Osteocyte (in vitro differentiated cells): ENCODE measurements at places on chromosomes 12 and 14. TPM values are rescaled to one million over a fixed set of nuclear protein-coding genes. Genes with fewer than 3 reads are reported as not detected.

Gene SDR9C7
- not detected in 2 replicates for total RNA-seq

DNA sequence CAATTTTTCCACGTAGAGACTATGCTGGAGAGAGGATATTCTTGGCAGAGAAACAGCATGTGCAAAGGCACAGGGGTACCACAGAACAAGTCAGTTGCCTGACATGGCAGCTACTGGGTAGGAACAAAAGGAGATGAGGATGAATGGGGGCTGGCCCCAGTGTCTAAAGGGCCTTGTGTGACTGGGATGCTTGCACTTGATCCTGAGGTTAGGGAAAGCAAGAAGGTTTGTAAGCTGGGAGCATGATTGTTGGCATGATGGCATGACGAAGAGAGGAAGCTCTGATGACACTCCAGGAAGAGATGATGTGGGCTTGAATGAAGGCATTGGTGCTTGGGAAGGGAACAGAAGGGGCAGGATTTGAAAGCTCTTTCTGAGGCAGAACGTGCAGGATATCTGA, 139.1 kb downstream of the ZFP36L1 start:
- H3K36me3 ChIP-seq = no peaks in the 10 kb centered on the region
- DNase-seq = peak; percentile 42
- no peak overlapping the region for H3K4me3 ChIP-seq

DNA sequence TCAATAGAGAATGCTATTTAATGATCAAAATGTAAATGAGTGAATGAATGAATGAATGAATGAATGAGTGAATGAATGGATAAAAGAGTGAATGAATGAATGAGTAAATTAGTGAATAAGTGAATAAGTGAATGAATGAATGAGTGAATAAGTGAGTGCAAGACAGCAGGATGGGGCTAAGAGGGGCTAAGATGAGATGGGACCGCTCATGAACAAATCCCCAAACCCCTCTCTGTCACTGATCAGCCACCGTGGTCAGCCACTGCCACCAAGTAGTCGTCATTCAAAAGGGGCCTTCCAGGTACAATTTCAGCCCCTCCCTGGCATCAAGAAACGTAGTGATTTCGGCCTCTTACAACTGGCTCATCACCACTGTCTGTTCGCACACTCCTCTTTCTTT, 79.2 kb downstream of the BCL11B start:
- H3K4me3 ChIP-seq = no peak overlapping the region
- peaks cover 10% of the 10 kb centered on the region for H3K4me1 ChIP-seq
- H3K36me3 ChIP-seq = no peaks in the 10 kb centered on the region
- no peak overlapping the region for H3K27ac ChIP-seq

Gene EGLN3
- 0.37 and 0.38 TPM in 2 replicates for total RNA-seq

GRCh38 chr14:60169722-60170121, 4.5 kb upstream of the DHRS7 start:
- peaks cover 2% of the 10 kb centered on the region for H3K27me3 ChIP-seq
- DNase-seq = no peak
- H3K36me3 ChIP-seq = no peaks in the 10 kb centered on the region
- H3K4me1 ChIP-seq = peaks cover 13% of the 10 kb centered on the region
- no peak overlapping the region for H3K4me3 ChIP-seq
- no peak overlapping the region for H3K27ac ChIP-seq

DNA sequence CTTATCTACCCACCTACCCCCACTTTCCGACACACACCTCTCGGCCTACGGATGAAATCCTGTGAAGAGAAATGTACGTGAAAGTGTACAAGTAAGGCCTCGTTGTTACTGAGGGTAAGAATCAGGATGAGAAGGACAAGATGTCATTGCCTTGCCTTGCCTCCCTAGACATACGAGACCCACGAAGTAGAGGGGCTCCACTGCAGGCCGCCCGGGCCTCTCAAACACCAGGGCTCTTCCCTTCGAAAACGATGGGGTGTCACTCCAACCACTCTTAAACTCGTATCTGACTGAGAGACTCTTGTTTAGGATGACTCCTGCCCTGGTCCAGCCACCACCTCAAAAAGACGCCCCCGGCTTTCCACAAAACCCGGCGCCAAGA, 498 bp downstream of the RACGAP1 start:
- peaks cover 40% of the 10 kb centered on the region for H3K4me1 ChIP-seq
- H3K36me3 ChIP-seq = peaks cover 1% of the 10 kb centered on the region
- H3K4me3 ChIP-seq = peak overlapping the region; percentile 99
- H3K27me3 ChIP-seq = no peaks in the 10 kb centered on the region

- peaks cover 3% of the 10 kb centered on the region for H3K36me3 ChIP-seq
- no peaks in the 10 kb centered on the region for H3K27me3 ChIP-seq
- H3K4me1 ChIP-seq = peaks cover 5% of the 10 kb centered on the region
- H3K4me3 ChIP-seq = no peak overlapping the region
These were observed 24.2 kb downstream of the HIP1R start for GRCh38 chr12:122859303-122860039.

DNA sequence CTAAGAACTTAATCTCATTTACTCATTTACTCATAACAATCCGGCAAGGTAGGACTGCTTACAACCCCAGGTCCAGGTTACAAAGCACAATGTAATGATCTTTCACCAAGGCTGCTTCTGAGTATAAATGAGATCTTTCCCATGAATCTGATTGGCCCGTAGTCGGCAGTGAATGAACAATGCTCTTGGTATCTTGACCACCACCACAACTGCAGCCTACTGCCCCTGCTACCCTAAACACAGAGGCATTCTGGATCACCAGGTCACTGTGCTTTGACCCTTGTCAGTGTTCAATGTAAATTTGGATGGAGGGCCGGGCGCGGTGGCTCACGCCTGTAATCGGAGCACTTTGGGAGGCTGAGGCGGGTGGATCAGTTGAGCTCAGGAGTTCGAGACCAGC, 15.9 kb downstream of the FAM181A start:
- H3K27me3 ChIP-seq = peaks cover 33% of the 10 kb centered on the region
- H3K27ac ChIP-seq = no peak overlapping the region
- no peak for DNase-seq
- no peaks in the 10 kb centered on the region for H3K36me3 ChIP-seq
- peaks cover 36% of the 10 kb centered on the region for H3K4me1 ChIP-seq
- H3K4me3 ChIP-seq = no peak overlapping the region

DNA sequence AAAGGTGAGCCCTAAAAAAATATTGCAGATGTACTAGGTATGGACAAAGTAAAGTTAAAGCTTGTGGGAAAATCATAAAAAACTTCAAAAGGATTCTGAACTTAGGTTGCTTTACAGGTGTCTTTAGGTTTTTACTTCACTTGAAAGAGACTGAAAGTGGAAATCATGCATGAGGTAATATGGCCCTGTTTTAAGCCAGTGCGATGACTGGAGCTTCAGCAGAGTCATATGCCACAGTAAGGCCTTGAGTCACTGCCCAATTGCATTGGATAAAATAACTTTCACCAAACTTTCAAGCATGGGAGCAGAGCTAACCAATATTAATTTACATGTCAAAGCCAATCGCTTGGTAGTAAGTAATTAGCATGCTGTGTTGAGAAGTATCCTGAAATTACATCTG, 63.9 kb upstream of the TMEM260 start:
- no peaks in the 10 kb centered on the region for H3K4me1 ChIP-seq
- H3K27me3 ChIP-seq = peaks cover 21% of the 10 kb centered on the region
- DNase-seq = no peak
- no peak overlapping the region for H3K27ac ChIP-seq
- H3K36me3 ChIP-seq = no peaks in the 10 kb centered on the region

- H3K27me3 ChIP-seq = no peaks in the 10 kb centered on the region
- H3K36me3 ChIP-seq = no peaks in the 10 kb centered on the region
- no peak for DNase-seq
- H3K4me1 ChIP-seq = peaks cover 14% of the 10 kb centered on the region
- no peak overlapping the region for H3K27ac ChIP-seq
These were observed 31.9 kb upstream of the ETFBKMT start for GRCh38 chr12:31627456-31628054.

Gene MORN3
- total RNA-seq = 0.11 and 0.29 TPM in 2 replicates

- no peaks in the 10 kb centered on the region for H3K4me1 ChIP-seq
- peaks cover 2% of the 10 kb centered on the region for H3K27me3 ChIP-seq
- no peaks in the 10 kb centered on the region for H3K36me3 ChIP-seq
- H3K27ac ChIP-seq = no peak overlapping the region
These were observed 119.1 kb upstream of the FAR2 start for GRCh38 chr12:29030006-29030405.

Gene TGFB3
- total RNA-seq = 176 and 190 TPM in 2 replicates

GRCh38 chr12:60394665-60395064, 798.8 kb downstream of the SLC16A7 start:
- DNase-seq = no peak
- peaks cover 25% of the 10 kb centered on the region for H3K4me1 ChIP-seq
- H3K27me3 ChIP-seq = no peaks in the 10 kb centered on the region
- no peak overlapping the region for H3K4me3 ChIP-seq
- H3K36me3 ChIP-seq = no peaks in the 10 kb centered on the region

Gene FOXG1
- not detected in 2 replicates for total RNA-seq

DNA sequence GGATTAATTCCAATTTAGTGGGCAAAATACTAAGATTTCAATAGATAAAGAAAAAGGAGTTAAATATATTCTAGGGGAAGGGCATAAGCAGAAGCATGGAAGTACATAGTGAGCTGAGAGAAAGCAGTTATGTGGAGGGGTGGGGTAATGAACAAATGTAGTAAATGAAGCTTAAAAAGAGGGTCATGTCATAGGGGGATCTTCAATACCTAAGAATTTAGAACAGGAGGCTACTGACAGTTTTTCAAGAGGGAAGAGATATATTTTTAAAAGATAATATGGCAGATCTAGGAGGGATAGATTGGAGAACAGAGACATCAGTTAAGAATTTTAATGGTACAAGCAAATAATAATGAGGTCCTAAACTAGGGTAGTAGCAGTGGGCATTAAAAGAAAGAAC, 9.4 kb downstream of the SYCP3 start:
- H3K36me3 ChIP-seq = peaks cover 10% of the 10 kb centered on the region
- H3K27ac ChIP-seq = no peak overlapping the region
- H3K4me1 ChIP-seq = no peaks in the 10 kb centered on the region

Gene ZC2HC1C
- total RNA-seq = 0.08 and 1.0 TPM in 2 replicates

Gene HOXC12
- not detected in 2 replicates for total RNA-seq

DNA sequence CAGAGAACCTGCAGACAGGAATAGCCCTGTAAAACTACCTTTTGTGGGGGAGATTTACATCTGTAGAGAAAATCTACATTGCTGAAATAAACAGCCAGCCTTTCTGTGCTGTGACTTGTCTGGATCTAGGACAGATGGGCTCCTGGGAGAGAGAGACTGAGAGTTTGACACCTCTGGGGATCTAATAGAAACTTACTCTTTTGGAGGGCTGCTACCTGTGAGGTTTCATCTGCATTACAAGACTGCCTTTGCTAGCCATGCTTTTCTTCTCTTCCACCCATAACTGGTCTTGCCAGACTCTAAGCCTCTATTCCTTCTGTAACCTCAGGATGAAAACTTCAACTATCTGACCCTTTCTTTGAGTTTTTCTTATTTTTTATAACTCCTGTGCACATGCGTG, 452.6 kb downstream of the ZFP36L1 start:
- DNase-seq = no peak
- peaks cover 4% of the 10 kb centered on the region for H3K36me3 ChIP-seq
- H3K27me3 ChIP-seq = no peaks in the 10 kb centered on the region
- no peak overlapping the region for H3K4me3 ChIP-seq
- no peak overlapping the region for H3K27ac ChIP-seq

Gene PDE3A
- 27.8 TPM in 2 replicates for total RNA-seq

Gene ADCY4
- 25.3 and 26.5 TPM in 2 replicates for total RNA-seq

- peaks cover 12% of the 10 kb centered on the region for H3K4me1 ChIP-seq
- no peaks in the 10 kb centered on the region for H3K27me3 ChIP-seq
- no peaks in the 10 kb centered on the region for H3K36me3 ChIP-seq
- DNase-seq = no peak
- no peak overlapping the region for H3K4me3 ChIP-seq
- H3K27ac ChIP-seq = peak overlapping the region; percentile 45
These were observed 122.1 kb downstream of the PRKD1 start for GRCh38 chr14:29805415-29806123.

- H3K36me3 ChIP-seq = no peaks in the 10 kb centered on the region
- H3K27ac ChIP-seq = no peak overlapping the region
- no peaks in the 10 kb centered on the region for H3K27me3 ChIP-seq
- no peak for DNase-seq
- H3K4me3 ChIP-seq = no peak overlapping the region
These were observed 186.1 kb downstream of the SLC2A13 start for GRCh38 chr12:39919790-39920189.

DNA sequence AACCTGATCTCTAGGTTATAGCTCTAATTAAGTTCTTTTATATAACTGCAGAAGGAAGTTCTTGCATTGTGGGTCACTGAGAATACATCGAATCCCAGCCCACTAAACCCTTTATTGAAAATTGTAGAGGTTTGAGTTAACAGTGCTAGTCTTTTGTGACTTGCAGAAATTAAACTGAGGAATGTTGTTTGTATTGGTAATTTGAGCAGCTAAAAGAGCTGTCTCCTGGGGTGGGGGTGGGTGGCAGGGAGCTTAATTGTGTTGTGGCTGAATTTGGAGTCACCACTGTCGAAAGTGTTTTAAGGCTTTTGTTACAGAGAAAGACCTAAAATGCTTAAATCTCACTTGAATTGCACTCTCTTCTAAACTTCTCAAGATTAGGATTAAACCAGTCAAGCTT, 3.2 kb upstream of the COX8C start:
- H3K4me1 ChIP-seq = no peaks in the 10 kb centered on the region
- H3K36me3 ChIP-seq = no peaks in the 10 kb centered on the region
- H3K4me3 ChIP-seq = no peak overlapping the region

DNA sequence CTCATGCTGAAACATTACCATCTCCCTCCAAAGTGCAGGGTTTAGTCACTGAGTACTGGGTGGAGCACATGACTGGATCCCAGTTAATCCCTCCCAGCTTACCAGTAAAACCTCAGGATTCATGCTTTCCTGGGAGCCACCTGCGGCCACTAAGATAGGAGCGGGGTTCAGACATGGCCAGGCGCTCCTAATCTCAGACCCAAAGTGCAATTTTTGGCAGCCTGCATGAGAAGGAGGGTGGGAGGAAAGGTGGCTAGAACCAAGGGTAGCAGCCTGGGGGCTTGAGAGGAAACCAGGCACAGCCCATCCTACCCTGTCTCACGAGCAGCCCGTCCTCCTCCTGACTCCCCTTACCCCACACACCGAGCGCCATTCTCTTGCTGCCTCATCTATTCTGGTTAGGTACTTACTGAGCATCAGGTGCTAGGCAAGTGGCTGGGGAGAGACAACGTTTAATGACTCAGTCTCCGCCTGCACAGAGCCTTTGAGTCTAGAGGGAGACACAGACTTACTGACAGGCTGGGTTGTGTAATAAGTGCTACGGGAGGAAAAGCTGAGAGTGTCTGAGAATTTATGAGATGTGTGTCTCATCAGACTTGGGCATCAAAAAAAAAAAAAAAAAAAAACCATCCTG, 9.9 kb downstream of the GPRC5A start:
- peaks cover 7% of the 10 kb centered on the region for H3K36me3 ChIP-seq
- no peak for DNase-seq

GRCh38 chr14:88468406-88468805, 82.9 kb downstream of the SPATA7 start:
- peaks cover 64% of the 10 kb centered on the region for H3K36me3 ChIP-seq
- no peak overlapping the region for H3K4me3 ChIP-seq
- peak overlapping the region; percentile 69 for H3K27ac ChIP-seq
- H3K27me3 ChIP-seq = no peaks in the 10 kb centered on the region
- H3K4me1 ChIP-seq = peaks cover 16% of the 10 kb centered on the region
- DNase-seq = no peak
